ENCODE measurements at places on chromosomes 6 and 20. TPM values are rescaled to one million over a fixed set of nuclear protein-coding genes. Genes with fewer than 3 reads are reported as not detected.

- peak; percentile 90 for DNase-seq
Observed at GRCh38 chr6:163793011-163793983, 378.8 kb downstream of the QKI start.

DNA sequence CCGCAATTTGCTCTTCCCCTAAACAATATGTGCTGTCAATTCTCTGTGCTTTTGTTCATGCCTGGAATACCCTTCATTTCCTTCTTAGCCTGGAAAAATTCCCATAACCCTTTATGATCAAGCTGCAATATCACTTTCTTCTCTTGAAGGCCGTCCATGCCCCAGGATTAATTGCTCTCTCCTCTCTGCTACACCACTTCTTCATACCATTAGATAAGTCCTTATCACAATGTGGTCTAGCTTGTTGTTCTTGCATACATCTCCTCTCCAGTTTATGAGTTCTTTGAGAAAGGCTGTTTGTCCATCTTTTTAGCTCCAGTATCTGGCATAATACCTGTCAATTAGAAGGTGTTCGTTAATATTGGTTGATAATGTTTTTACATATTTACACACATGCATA is 111.2 kb upstream of the SAMD5 start:
- no peak for DNase-seq

DNA sequence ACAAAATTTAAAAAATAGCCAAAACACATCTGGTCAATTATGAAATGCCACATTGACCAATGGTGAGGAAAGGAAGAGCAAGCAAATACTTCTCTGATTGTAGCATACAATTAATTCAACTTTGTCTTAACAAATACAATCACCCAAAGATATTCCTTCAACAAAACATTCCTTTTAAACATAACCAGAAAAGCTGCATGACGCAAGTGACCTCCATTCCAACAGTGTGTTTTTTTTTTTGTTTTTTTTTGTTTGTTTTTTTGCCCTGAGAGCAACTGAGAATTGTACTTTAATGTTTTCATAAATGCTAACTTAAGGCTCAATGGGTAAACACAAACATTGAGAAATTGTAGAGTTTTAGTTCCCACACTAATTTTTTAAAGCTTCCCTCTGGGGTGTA is 184.4 kb downstream of the PTPRK start:
- no peak for DNase-seq

- peak; percentile 33 for DNase-seq
Observed at GRCh38 chr20:63567386-63568169, 6.5 kb downstream of the HELZ2 start.

DNA sequence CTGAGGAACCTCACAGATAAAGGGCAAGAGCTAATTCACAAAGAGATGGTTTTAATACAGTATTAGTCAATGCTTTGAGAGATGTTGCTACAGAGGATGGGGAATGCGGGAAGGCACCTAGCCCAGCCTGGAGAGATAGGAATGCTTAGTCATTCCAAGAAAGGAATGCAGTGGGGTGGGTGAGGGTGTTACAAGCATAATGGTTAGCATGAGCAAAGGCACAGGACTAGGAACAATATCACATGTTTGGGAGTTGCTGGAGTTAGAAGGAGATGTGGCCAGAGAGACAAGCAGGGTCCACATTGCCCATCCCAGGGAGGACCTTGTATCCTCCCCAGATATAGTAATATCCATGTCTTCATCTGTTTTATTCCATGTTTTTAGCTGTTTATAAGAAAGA is 107.0 kb upstream of the OGFRL1 start:
- DNase-seq = peak; percentile 90

Gene MYLK2
- total RNA-seq = 1.0 TPM

Gene SRSF3
- 335 TPM for total RNA-seq

All from HT1080 (cell line).